NCI-H345 (cell line): ENCODE measurements at places on chromosomes 12 and 14.

DNA sequence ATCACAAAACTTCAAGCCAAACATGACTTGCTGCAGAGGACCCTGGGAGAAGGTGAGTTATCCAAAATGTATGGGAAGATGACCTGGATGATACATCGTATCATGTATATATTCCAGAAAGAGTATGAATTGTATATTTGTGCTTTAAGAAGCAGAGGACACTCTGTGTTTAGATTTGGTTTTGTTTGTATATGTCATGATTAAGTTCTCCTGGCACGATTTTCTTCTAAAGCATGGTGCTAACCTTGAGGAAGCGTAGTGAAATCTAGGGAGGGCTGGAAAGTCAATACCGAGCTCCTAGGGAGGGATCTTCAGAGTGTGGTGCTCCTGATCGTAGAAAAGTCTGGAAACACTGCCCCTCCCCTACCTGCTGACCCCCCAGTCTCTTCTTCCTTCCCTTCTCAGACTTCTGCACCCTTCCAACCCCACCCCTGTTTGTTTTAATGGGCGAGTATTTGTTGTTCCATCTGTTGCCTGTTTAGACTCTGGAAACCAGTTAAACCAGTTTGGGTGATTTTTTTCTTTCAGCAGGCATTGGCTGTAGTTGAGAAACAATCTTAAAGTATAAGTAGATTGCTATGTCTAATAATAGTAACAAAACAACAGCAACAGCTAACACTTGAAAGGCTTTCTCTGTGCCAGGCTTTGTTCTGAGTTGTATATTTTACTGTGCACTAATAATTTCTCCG is 141.6 kb downstream of the KICS2 start:
- DNase-seq = peak; percentile 81

DNA sequence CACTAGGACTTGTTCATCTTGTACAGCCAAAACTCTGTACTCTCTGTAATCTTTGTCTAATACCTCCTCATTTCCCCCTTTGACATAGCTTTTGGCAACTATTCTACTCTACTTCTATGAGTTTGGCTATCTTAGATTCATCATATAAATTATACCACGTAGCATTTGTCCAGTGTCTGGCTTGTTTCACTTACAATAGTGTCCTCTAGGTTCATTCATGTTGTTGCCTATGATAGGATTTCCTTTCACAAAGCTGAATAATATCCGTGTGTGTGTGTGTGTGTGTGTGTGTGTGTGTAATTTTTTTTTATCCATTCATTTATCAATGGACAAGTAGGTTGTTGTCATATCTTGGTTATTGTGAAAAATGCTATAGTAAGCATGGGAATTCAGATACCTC is 209.5 kb downstream of the KCNC2 start:
- DNase-seq = no peak

GRCh38 chr12:46944771-46945170 is 119.0 kb upstream of the SLC38A4 start:
- no peak for DNase-seq

DNA sequence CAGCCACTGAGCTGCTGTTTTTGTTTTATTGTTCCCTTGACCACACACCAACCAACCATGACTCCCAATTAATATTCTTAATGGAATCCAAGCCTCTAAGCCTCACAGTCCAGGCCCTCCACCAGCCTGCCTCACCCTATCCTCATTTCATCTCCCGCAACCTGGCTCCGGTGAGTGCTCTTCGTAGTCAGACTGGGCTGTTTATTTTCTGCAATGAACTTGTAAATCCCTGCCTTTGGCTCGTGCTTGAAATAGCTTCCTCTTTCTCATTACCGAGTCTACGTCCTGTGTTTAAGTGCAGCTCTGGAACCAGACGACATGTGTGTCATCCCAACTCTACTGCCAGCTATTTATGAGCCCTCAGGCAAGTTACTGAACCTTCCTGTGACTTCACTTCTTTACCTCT is 12.4 kb upstream of the ETFBKMT start:
- no peak for DNase-seq

DNA sequence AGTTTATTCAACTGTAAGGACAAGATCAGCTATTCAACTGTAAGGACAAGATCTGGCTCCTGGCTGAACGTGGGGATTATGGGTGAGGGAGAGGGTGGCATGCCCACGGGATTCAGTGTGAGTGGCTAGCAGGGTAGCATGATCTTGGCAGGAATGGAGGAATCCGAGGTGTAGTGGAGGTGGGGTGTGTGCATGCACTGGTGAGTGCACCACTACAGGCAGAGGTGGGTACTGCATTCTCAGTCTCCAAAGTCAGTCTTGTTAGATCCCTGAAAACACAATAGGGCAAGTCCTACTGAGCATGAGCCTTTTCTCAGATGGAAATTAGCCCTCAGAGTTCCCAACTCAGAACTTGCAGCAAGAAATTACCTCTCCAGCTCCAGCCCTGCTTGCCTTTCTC is 32.2 kb upstream of the DCD start:
- DNase-seq = no peak

DNA sequence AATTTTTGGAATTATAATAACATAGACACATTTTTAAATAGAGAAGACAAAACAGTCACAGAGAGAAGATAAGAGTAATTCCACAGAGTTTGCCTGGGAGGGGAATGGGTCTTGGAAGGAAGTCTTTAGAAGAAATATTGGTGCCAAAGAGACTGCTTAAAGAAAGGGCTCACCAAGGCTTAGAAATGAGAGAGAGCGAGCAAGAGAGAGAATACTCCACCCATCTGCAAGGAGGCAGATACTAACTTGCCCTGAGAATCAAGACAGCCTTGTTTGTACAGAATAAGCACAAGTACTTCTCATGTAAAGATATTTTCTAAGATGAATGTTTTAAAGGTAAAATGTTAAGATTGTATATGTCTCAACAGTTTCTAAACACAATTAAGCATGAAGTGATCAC is 165.5 kb downstream of the SLC38A4 start:
- DNase-seq = no peak

DNA sequence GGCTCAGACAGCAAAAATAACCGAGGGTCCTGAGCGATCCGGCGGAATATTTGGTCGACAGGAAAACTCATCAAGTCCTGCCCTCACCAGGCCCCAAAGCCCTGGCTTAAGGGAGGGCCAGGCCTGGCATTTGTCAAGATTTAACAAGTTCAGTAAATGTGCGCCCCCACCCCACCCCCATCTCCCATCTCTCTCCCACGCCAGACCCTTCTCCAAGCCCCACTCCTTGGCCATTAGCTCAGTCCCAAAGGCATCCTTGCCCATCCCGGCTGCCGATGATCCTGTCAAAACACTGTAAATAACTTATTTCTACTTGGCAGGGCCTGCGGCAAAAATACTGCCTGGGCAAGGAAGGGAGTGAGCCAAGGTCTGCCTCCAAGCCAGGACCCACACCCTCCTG is 52.8 kb downstream of the ITPK1 start:
- no peak for DNase-seq

- no peak for DNase-seq
These were observed 41.5 kb downstream of the PITPNM2 start for GRCh38 chr12:123109319-123109772.

- no peak for DNase-seq
These were observed 53.3 kb upstream of the STK38L start for GRCh38 chr12:27190761-27191160.

GRCh38 chr14:43172899-43173548 is 1334.1 kb downstream of the FSCB start:
- no peak for DNase-seq

DNA sequence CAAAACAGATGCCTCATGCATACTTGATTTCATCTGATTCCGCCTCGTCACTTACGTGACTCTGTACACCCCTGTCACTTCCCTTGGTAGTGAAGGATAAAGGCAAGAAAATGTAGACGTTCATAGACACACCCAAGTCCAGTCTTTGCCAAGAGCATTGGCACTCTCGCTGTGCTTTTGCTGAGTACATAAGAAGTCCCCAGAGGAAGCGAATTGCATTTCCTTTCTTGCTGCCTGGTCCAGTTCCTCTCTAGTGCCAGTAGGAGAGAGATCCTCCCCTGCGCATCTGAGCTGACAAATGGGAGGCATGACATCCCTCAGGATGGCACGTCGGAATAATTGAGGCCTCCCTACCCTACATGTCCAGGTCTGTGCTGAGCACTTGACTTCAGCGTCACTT is 21.3 kb upstream of the RIN3 start:
- DNase-seq = no peak

- DNase-seq = no peak
These were observed 3.9 kb upstream of the MEG3 start for GRCh38 chr14:100822013-100822412.

DNA sequence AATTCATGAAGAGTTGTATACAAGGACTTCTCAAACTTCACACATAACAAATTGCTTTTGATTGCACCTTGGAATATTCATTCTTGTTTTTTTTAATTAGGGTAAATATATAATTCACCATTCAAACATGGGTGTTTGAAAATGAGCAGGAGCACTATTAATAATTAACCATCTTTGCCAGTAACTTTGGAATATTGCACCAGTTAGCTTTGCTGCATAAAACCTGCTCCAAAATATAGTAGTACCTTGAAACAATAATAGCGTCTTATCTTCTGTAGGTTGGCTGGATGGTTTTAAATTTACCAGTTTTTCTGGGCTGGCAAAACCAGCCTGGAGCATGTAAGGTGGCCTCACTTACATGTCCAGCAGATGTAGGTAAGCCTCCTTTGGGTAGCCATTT is 1112.4 kb downstream of the TRHDE start:
- no peak for DNase-seq

DNA sequence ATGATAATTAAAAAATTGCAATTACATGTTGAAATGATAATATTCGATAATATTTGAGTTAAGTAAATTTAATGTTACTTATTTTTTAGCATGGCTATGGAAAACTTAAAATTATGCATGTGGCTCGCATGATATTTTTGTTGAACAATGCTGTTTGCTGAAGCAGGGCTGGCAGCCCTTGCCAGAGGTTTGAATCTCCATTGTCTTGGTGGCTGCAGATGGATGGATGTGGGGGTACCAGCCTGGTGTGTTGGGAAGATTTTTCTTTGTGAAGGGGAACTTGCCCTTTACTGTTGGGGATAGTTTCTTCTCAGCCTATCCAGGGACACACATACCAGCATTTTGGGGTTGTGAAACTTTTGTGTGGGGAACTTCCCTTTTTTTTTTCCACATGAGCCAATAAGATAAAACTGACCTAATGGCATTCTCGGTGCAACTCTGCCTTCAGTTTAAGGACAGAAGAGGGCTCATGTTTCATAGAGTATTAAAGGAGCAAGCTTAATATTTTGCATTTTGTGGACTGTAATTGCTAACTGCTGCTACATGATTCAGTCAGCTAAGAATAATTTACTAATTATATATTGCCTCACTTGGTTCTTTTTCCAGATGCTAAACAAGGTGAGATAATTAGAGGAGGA is 8.8 kb downstream of the RASSF3 start:
- DNase-seq = no peak

GRCh38 chr14:95255487-95255886 is 64.2 kb downstream of the CLMN start:
- peak; percentile 95 for DNase-seq

- peak; percentile 44 for DNase-seq
These were observed 722 bp downstream of the TMED8 start for GRCh38 chr14:77375973-77376770.

DNA sequence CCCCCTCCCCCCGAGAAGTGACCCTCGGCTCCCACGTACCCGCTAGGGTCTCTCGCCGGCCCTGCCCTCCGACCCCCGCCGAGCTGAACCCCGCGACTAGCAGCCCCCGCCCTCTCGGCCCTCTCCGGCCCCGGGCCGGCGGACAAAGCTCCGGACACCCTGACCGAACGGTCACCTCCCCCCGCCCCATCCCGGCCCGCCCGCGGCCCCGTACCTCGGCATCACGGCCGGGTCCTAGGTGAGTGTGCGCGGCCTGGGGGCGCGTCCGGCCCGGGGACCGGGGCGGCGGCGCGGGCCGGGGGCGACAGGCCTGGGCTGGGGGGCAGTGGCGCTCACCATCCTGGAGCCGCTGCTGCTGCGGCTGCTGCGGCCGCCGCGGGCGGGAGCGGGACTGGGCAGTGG is at the start of gene FIGNL2:
Gene FIGNL2, minus strand, starts transcription at position 393 of the 402 bp plus-strand sequence. CDS start 26,305 bp downstream, outside the sequence.
- no peak for DNase-seq

DNA sequence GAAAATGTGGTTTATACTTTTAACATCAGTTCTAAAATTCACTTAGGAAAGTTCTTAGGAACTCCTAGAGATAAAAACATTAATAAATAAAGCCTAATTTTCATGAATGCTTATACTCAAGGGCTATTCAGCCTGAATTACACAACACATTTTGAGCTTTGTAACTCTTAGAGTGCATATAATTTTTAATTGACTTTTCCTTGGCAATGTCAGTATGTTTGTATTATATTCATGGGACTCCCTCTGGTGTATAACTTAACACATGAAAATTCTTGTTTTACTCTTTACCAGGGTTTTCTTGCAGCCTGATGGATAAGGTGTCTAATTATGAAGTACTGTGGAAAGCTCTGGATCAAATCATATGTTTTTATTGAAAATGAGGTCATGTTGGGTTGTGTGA is 150.6 kb upstream of the HMGA2 start:
- no peak for DNase-seq

- no peak for DNase-seq
These were observed 509.9 kb downstream of the DIO2 start for GRCh38 chr14:79701371-79701770.

- no peak for DNase-seq
These were observed 257.4 kb upstream of the NOVA1 start for GRCh38 chr14:26855077-26855753.

GRCh38 chr12:113440947-113441782 is 19.0 kb downstream of the SDSL start:
- DNase-seq = no peak

GRCh38 chr12:92472201-92472600 is 230.6 kb upstream of the PLEKHG7 start:
- no peak for DNase-seq

DNA sequence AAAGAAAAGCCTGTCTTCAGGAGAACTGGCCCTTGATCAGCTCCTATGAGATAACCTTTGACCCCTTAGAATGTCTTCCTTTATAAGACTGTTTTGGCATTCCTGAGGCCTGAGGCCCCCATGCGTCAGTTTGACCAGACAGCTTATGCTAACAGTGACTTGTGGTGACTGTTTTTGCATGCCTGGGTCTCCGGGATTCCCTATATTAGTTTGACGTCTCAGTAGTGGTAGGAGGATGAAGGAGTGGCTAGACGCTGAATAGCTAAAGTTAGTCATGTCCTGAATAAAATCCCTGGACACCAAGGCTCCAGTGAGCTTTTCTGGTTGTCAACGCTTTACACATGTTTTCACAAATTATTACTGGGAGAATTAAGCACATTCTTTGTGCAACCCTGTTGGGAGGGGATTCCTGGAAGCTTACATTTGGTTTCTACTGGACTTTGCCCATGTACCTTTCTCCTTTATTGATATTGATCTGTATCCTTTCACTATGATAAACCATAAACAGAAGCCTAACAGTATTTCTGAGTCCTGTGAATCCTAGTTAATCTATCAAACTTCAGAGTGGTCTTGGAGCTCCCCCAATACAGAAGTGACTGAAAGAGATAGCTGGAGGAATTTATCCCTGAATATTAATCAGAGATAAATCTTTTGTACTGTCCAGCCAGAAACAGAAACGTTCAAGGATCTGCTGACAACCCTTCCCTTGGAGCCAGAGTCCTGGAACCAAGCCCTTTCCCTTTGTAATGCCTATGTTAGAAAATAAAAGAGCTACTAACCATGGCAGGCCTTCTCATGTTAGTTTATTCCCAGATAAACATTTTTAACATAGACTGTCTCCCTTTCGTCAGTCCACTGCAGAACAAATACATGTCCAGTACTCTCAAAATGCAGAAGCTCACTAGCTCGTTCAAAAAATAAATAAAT is 479.2 kb downstream of the RPS29 start:
- no peak for DNase-seq

GRCh38 chr14:59347511-59347900 is 117.7 kb downstream of the GPR135 start:
- no peak for DNase-seq
